ENCODE measurements at places on chromosomes 6 and 20. TPM values are rescaled to one million over a fixed set of nuclear protein-coding genes. Genes with fewer than 3 reads are reported as not detected.

The KCNK15 gene
- total RNA-seq = 3.3 TPM

GRCh38 chr20:51440589-51440988 is 101.9 kb downstream of the NFATC2 start:
- DNase-seq = no peak
- H3K4me3 ChIP-seq = no peak overlapping the region
- H3K27ac ChIP-seq = no peak overlapping the region
- H3K36me3 ChIP-seq = no peaks in the 10 kb centered on the region
- no peaks in the 10 kb centered on the region for H3K4me1 ChIP-seq

DNA sequence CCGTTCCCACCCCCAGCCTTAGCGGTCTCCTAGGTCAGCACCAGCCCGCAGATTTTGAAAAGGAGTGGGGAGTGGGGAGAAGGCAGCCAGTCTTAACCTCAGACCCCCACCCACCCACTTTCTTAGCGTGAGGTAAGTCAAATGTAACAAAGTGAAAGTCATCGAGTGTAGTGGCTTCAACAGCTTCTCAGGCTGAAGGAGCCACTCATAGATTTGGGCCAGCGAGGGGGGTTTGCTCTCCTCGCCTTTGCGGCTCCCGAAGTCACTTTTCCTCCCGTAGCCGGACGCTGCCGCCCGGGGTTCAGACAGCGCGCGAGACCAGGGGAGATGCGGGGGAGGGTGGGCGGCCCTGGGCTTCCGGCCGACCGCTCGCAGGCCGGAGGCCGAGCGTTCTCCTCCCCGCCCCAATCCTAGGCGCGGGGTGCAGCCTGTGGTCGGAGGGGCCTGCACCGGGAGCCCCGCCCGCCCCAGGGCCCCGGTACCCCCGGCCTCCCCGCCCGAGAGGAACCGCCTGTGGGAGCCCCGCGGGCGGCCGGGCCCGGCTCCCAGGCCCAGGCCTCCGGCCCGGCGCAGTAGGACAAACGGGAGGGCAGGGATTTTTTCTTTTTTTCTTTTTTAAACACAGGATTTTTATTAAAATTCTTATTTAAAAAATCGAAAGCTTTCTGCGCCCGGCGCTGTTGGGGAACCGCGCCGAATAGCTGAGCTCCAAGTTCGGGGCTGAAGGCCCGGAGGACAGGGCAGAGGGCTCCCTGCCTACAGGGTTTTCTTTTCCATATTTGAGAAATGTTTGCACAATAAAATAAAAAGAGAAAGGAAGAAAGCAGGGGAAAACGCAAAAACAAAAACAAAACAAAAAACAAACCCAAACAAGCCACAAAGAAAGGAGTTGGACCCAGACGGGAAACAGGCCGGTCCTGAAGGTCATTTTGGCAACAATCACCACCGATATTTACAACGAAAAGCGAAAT is 3.2 kb downstream of the NKX2-2 start:
- H3K36me3 ChIP-seq = no peaks in the 10 kb centered on the region
- DNase-seq = no peak
- H3K27me3 ChIP-seq = peaks cover 31% of the 10 kb centered on the region
- no peak overlapping the region for H3K27ac ChIP-seq
- peaks cover 41% of the 10 kb centered on the region for H3K4me1 ChIP-seq

DNA sequence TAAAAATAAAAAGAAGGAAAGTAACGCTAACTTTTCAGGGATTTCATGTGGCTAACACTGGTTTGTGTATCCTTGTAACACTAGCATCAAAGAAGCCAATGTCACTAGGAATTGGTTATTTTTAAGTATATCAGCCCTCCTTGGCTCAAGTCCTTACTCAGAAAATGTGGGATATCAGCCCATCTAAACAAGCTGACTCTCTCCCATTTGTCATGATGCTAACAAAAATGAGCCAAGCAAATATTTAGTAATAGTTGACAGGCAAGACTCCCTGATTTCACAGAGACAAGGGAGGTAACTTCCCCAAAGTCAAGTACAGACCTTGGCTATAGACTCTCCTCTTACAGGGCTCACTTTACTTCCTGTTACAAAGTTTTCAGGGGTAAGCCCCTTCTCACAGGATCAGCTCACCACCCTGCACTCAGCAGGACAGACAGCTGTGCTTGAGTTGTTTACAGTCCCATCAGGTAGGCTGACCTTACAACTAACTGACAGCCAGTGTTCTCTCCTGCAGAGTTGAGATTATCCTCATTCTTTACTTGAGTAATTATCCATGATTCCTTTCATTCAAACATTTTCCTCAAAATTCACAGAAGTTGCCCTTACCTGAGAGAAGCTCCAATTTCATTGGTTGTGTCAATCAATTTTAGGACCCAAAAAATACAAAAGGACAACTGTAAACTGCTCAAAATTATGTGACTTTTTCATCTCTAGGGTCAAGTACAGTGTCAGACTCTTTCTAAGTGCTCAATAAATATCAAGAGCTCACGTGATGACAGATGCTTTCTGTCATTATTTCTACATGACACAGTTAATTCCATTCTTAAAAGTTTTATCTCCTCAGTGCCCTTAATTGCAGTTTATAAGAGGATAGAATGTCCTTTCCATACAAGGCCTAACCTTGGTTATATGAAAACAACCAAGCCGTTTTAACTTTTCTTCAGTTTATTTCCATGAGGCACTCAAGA is 38.1 kb upstream of the BMP5 start:
- no peaks in the 10 kb centered on the region for H3K36me3 ChIP-seq
- no peak for DNase-seq
- H3K4me1 ChIP-seq = no peaks in the 10 kb centered on the region
- H3K27ac ChIP-seq = no peak overlapping the region
- no peaks in the 10 kb centered on the region for H3K27me3 ChIP-seq

All from body of pancreas (tissue), 4 donors.